Chondrocyte (in vitro differentiated cells): ENCODE measurements at places on chromosomes 1 and 21. TPM values are rescaled to one million over a fixed set of nuclear protein-coding genes. Genes with fewer than 3 reads are reported as not detected.
A peak's percentile ranks its signal among the peaks of the same experiment; 100 is the strongest.

DNA sequence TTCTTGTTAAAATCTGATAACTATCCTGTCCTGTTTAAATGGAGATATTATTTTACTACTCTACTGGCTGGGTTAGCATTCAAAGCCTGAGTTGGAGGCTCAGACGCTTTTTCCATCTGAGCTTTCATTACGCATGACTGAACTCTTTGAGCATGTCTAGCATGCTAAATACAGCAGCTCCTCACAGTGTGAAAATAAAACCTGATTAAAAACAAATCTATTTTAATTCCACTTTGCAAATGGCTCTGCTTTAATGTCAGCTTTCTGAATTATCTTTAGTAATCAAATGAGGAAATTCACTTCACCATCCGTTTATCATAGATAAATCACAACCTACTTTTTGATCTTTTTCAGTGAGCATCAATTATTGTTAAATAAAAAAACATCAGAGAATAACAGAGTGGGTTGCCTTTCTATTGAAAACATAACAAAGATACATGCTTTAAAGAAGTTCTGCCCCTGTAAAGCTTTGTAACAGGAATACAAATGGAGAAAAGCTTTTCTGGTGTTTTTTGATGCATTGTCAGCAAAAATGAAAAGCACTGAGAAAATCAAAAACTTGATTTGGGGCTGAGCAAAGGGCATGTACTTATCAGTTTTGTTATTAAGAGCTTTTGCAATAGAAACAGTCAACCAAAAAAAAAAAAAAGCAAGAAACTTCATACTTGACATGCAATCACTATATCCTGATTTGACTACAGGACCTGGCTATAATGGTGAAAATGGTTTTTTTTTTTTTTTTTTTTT lies 3.5 kb upstream of the SPEN start:
- H3K27me3 ChIP-seq, result no peaks in the 10 kb centered on the region
- H3K27ac ChIP-seq, result no peak overlapping the region
- peaks cover 2% of the 10 kb centered on the region for H3K36me3 ChIP-seq
- no peak for DNase-seq

GRCh38 chr1:42941640-42942330 lies 16.9 kb downstream of the SLC2A1 start:
- peaks cover 27% of the 10 kb centered on the region for H3K36me3 ChIP-seq
- DNase-seq, result no peak
- H3K4me3 ChIP-seq, result peak overlapping the region; percentile 23
- H3K27me3 ChIP-seq, result no peaks in the 10 kb centered on the region
- H3K27ac ChIP-seq, result peak overlapping the region; percentile 98

DNA sequence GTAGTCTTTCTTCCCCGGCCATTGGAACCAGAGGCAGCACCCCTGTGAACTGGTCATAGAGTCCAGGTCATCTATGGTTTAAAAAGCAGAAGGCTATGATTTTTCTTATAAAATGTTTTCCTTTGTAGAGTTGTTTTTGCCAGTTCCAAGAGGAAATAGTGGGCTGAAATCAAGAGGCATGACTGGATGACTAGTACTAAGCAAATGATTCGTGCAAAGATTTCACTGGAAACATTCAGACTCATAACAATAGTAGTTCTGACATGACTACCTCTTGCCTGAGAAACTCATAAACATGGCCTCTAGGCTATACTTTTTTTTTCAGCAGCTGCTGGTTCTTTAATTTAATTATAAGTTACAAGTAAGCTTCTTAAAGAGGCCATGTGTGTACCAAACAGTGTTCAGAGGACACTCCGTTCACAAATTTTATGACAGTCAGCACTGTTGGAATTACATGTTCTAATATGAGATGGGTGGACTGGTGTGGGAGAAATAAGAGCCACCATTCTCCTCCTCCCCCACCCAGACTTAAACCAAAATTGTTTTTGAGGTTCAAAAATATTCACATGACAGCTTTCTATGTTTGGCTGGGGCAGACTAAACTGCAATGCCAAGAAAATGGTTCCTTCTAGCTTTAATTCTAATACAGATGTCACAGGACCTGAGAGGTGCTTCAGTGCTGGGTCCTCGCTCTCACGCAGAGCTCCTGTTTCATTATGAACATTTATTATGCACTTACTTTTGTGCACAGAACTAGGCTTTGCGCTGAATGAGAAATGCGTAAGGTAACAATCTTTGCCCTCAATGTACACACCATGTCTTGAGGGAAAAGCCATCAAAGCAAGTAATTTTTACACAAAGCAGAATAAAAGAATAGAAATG lies 147.5 kb downstream of the ZC3H11B start:
- DNase-seq, result no peak
- no peak overlapping the region for H3K27ac ChIP-seq
- H3K36me3 ChIP-seq, result no peaks in the 10 kb centered on the region
- H3K4me1 ChIP-seq, result no peaks in the 10 kb centered on the region
- H3K27me3 ChIP-seq, result no peaks in the 10 kb centered on the region

PPP2R5A gene
- total RNA-seq, result 12.2 to 16.9 TPM (median 16.8 TPM) in 3 replicates

DNA sequence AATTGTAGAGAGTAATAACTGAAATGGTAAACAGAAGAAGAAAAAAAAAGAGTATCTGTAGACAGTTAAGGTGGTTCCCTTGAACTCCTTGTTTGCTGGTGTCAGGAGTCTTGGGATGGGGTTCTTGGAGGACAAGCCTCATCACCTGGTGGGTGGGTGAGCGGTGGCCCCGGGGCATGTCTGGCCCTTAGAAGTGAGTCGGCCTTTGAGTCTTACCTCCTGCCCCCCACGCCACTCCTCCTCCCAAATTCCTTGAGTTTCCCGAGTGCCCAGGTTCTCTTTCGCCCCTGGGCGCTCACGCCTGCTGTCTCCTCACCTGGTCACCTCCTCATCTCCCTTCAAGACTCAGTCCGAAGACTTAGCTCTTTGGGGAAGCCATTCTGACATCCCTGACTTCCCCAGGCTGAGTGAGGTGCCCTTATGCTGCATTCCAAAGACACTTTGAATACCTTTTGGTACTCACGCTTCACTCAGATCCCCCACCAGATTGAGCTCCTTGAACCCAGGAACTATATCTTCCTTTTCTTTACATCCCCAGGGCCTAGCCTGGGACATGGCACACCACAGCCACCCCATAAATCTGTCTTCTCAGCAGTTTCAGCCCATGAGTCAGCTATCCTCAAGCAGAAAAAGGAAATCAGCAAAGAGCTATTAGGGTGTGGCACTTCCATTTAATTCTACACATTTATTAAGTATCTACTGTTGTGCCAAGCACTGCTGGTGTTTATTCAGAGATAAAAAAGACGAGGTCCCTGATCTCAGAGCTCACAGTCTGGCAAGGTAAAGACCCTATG lies 13.5 kb upstream of the IKBKE start:
- DNase-seq, result no peak
- H3K4me1 ChIP-seq, result peaks cover 23% of the 10 kb centered on the region
- H3K4me3 ChIP-seq, result no peak overlapping the region
- H3K27me3 ChIP-seq, result no peaks in the 10 kb centered on the region
- no peak overlapping the region for H3K27ac ChIP-seq

PTGER3 gene
- total RNA-seq, result 2.0 to 7.9 TPM (median 2.5 TPM) in 3 replicates

DNA sequence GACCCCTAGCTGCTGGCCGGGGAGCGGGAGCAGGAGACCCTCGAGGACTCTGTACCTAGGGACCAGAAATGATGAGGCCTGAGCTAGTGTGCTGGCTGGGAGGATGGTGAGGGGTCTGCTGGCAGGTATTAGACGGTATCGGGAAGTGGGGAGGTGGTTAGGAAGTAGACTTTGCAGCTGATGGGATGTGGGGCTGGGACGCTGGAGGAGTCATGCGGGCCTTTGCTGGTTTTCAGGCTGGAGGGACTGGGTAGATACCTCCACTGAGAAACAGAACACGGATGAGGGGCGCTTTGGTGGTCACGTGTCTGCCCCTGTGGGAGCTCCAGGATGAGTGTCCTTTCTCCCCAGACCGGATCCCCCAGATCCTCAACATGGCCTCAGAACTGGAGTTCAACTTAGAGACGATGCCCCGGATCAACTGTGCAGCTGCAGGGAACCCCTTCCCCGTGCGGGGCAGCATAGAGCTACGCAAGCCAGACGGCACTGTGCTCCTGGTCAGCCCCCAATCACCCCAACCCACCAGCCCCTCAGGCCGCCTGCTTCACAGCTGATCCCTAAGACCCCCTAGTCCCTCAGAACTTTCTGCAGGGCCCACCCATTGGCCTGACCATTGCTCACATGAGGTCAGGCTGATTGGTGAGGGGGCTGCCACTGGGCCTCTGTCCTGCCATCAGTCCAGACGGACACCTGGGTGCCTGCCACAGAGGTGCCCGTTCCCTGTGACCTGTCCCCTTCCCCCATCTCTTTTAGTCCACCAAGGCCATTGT lies 8.0 kb downstream of the TIE1 start:
- no peaks in the 10 kb centered on the region for H3K4me1 ChIP-seq
- H3K27ac ChIP-seq, result no peak overlapping the region
- H3K36me3 ChIP-seq, result no peaks in the 10 kb centered on the region
- H3K27me3 ChIP-seq, result peaks cover 3% of the 10 kb centered on the region
- no peak overlapping the region for H3K4me3 ChIP-seq

LAPTM5 gene
- 0.15 to 0.17 TPM in 2 of 3 replicates, not detected in the other for total RNA-seq

DNA sequence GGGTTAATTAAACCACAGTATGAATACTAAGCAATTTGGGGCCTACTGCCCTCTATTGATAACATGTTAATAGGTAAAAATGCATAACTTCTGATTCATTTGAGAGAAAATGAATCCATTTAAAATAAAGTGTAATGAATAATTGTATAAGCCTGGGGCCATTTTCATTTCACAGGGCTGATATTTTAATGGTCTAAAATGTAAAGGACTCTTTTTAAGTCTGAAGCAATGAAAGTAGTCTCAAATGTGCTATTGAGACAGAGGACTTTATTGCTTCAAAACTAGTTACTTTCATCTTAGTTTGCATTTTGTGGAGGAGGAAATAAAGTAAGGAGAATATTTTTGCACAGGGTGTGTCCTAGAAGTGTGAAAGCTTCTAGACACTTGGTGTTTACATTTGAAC lies 155.4 kb downstream of the TLR5 start:
- H3K27me3 ChIP-seq, result no peaks in the 10 kb centered on the region
- H3K36me3 ChIP-seq, result no peaks in the 10 kb centered on the region
- peaks cover 6% of the 10 kb centered on the region for H3K4me1 ChIP-seq
- H3K27ac ChIP-seq, result no peak overlapping the region
- no peak for DNase-seq

DNA sequence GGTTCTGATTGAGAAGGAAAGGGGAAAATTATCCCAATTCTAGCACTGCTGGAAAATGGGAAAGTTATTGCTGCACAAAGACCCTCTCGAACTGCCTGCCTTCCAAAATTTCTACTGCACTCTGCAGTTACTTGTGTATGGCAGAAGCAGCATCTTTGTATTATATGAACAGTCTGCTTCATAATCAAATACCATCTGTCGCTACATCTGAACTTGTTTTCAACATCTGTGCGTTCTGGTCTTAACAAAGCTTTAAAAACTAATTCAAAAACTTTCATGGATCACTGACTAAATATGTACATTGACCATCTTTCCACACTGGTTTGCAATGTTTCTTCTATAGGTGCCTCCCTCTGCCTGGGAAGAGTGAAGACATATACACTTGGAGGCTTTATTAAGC lies 79.2 kb downstream of the PROX1 start:
- no peak overlapping the region for H3K27ac ChIP-seq
- H3K36me3 ChIP-seq, result no peaks in the 10 kb centered on the region
- H3K4me3 ChIP-seq, result no peak overlapping the region
- no peaks in the 10 kb centered on the region for H3K4me1 ChIP-seq

CGN gene
- total RNA-seq, result 0.95 to 1.2 TPM (median 1.0 TPM) in 3 replicates
